ENCODE measurements at places on chromosomes 6 and 20. TPM values are rescaled to one million over a fixed set of nuclear protein-coding genes. Genes with fewer than 3 reads are reported as not detected.

DNA sequence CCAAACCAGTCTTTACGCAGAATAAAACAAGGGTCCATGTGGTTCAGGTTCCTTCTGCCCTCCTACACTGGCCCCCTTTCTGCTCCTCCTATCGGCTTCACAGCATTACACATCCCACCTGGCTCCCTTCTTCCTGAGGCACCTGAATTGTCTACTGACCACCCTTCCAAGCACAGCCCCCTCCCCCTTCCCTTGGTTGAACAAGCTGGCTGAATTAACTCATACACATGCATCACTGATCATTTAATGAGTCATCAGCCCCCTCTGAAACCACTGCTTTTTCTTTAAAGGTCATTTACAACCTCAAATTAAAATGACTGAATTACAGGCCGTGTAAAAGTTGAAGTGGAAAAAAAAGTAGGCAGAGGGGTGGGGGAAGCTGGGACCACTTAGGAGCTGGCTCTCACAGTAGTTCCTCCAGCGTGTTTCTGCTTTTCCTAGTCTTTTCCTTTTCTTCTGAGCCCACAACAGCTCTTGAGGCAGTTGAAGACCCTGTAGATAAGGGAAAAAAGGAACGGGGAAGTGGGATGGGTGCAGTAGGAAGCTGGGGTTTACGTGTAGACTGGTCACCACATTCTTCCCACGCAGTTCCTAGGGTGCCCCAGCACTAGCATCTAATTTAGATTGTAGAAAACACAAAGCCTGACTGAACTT, 67.6 kb downstream of the FYN start:
- H3K27me3 ChIP-seq: no peaks in the 10 kb centered on the region
- DNase-seq: no peak
- H3K27ac ChIP-seq: no peak overlapping the region
- no peak overlapping the region for H3K4me3 ChIP-seq
- no peaks in the 10 kb centered on the region for H3K4me1 ChIP-seq

- no peaks in the 10 kb centered on the region for H3K27me3 ChIP-seq
- no peaks in the 10 kb centered on the region for H3K4me1 ChIP-seq
- DNase-seq: no peak
- no peaks in the 10 kb centered on the region for H3K36me3 ChIP-seq
- no peak overlapping the region for H3K4me3 ChIP-seq
These were observed 34.1 kb downstream of the INSM1 start for GRCh38 chr20:20401991-20402390.

RAB44 gene
- total RNA-seq: not detected

TULP1 gene
- not detected for total RNA-seq

DNA sequence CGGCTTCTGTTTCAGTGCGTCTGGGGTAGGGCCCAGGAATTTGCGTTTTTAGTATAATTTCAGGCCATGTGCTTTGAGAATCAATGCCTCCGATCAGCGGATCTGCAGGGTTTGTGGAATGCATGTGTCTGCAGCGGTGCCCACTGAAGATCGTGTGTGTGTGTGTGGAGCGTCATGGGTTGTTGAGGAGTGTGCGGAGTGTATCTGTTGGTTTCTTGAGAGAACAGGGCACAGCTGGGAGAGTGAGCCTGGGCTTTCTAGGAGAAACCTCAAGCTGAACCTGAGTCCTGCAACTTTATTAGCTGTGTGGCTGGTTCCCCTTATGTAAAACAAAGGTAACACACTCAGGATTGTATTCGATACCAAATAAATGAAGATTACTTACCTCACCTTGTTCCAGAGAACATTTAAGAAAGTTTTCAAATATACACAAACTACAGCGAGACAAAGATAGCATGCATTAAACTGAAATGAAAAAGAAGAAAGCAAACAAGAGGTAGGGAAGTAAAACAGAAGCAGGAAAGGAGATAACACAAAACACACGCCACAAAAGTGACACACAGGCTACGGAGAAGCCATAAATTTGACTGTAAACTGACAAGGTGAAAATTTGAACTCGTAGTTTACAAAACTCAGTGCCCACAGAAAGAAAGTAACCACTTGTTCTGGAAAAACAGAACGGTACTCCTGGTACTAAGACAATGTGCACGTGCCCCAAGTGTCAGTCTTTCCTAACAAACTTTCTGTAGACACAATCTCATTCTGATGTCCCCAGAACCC, 28.8 kb downstream of the PDE10A start:
- H3K36me3 ChIP-seq: no peaks in the 10 kb centered on the region
- no peak overlapping the region for H3K27ac ChIP-seq
- no peaks in the 10 kb centered on the region for H3K4me1 ChIP-seq
- no peak for DNase-seq

HRH3 gene
- not detected for total RNA-seq
